NCI-H1417 treated with DMSO at 0.1 percent for 48 hours (cell line): ENCODE measurements at places on chromosomes 4 and X.

- no peak for DNase-seq
Measured at GRCh38 chr4:85744950-85745349, 270.0 kb downstream of the ARHGAP24 start.

DNA sequence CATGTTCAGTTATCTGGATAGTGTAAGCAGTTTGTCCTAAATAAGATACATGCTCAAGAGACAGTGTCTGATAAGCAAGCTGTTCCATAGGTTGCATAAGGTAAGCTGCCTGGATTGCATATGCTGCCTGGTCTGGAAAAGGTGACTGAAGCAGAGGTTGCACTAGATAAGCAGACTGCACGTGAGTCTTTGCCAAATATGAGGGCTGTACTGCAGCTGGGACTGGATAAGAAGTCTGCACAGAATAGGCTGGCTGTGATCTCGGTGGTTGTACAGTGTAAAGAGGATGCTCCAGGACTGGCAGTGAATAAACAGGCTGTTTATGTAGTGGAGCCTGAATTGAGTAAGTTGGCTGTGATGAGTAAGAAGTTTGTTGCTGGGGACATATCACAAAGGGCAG lies 68.9 kb downstream of the WNK3 start:
- no peak for DNase-seq

GRCh38 chr4:135123632-135124031 lies 922.0 kb upstream of the PABPC4L start:
- no peak for DNase-seq

DNA sequence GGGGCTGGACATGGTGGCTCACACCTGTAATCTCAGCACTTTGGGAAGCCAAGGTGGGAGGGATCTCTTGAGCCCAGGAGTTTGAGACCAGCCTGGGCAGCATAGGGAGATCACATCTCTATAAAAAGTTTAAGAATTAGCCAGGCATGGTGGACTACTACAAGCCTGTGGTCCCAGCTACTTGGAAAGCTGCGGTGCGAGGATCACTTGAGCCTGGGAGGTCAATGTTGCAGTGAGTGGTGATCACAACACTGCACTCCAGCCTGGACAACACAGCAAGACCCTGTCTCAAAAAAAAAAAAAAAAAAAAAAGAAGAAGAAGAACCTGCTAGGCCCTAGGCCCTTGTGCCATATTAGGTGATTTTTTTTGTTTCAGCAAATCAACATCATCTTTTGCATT lies 12.2 kb downstream of the SRD5A3 start:
- DNase-seq = no peak

- DNase-seq = no peak
Measured at GRCh38 chr4:126762663-126763247, 870.0 kb upstream of the INTU start.

- DNase-seq = no peak
Measured at GRCh38 chr4:94575652-94576051, 123.9 kb downstream of the PDLIM5 start.

GRCh38 chrX:49272421-49272820 lies 2.8 kb downstream of the PPP1R3F start:
- DNase-seq = no peak

GRCh38 chrX:37787423-37787869 lies 7.6 kb downstream of the CYBB start:
- DNase-seq = no peak

DNA sequence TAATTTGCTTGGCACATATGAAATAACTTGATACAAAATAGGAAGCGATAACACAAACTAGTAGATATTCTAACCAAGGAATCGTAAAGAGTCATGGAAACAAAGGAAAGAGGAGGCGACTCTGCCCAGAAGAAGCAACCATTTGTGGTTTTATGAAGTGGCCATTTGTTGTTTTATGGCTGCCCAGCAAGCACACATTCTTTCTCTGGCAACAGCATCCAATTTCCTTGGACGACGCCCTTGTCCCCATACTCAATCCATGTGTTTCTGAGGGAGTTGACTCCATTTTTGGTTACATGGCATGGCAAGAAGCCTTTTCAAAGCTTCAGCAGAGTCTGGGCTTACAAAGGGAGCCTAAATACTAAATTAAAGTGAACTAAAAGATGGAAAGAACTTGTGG lies 295.1 kb downstream of the INPP4B start:
- no peak for DNase-seq

- no peak for DNase-seq
Measured at GRCh38 chrX:19176901-19177630, 54.8 kb upstream of the ADGRG2 start.

- DNase-seq = no peak
Measured at GRCh38 chr4:25908491-25908901, 5.5 kb upstream of the SMIM20 start.

DNA sequence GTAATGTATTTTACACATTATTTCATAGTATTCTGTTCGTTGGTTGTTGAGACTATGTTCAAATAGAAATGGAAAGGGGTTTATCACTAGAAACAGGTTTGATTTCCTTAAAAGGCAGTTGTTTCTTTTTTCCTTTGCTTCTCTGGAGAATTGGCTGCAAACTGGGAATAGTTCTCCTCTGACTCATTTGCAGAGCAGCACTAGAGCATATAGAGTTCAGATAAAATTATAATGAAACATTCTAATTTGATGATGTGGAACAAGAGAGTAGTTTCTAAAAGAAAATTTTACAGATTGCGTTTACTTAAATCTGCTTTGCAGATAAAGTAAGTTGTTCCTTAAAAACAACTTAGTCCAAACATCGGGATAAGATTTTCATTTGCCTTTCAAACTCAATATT lies 29.7 kb downstream of the SYNPO2 start:
- DNase-seq = no peak

- no peak for DNase-seq
Measured at GRCh38 chr4:56505269-56506130, at the start of gene ARL9. ARL9 (plus strand) TSS chr4:56505791; CDS start chr4:56505863, 72 bp downstream.

DNA sequence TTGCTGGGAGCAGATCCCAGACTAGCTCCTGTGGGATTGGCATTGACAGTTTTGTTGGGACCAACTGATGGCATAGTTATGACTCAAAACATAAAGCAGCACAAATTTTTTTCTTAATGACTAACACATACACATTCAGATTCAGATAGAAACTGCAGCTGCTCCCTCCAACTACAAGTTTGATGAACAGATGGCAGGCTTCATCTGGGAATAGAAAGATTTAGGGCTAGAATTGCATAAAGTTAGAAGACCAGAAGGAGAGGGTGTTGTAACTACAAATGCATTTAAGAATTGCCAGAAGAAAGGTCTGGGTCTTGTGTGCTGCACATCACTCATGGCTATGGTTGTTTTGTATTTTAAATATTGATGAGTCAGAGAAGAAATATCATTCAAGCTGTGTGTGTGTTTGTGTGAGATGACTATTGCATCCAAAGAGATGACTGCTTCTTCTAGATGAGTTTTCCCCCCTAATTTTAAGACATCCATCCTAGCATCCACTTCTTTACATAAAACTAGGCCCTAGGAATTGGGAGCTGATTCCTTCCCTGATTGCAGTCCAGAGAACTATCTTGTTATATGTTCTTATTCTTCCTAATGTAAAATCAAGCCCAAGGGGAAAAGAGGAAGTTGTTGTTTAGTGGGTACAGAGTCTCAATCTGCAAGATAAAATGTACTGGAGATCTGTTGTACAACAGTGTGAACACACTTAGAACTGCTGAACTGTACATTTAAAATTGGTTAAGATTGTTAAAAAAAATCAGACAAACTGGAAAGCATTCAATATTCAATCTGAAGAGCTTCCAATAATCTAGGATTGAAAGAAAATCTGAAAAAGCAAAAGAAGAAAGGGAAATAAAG lies 175.1 kb downstream of the PARM1 start:
- DNase-seq = no peak

DNA sequence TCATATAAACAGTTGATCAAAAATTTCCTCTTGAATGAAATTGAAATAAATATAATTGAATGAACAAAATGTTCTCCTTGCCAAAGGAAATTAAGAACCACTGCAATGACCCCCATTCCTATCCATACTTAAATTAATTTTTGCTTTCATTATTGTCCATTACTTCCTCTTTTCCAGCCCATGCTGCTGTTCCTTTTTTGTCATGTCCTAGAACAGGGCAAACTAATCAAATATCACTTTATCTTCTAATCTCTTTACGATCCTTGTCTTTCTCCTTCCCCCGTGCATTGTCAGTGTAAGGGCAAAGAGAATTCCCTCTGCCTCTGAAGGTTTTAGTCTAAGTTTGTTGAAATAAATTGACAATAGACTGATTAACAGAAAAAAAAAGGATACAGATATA lies 203.0 kb downstream of the CENPC start:
- DNase-seq = no peak

- no peak for DNase-seq
Measured at GRCh38 chr4:144714166-144714565, 68.2 kb downstream of the HHIP start.
